Fibroblast of mammary gland (primary cell): ENCODE measurements at places on chromosomes 1 and 21.
A peak's percentile ranks its signal among the peaks of the same experiment; 100 is the strongest.

- DNase-seq: peak; percentile 56
Observed at GRCh38 chr1:175073061-175073460, 5.4 kb downstream of the TNN start.

GRCh38 chr1:151714820-151715725, 1.5 kb downstream of the CELF3 start:
- DNase-seq: no peak

- DNase-seq: no peak
Observed at GRCh38 chr1:168441745-168442144, 102.1 kb downstream of the XCL2 start.

DNA sequence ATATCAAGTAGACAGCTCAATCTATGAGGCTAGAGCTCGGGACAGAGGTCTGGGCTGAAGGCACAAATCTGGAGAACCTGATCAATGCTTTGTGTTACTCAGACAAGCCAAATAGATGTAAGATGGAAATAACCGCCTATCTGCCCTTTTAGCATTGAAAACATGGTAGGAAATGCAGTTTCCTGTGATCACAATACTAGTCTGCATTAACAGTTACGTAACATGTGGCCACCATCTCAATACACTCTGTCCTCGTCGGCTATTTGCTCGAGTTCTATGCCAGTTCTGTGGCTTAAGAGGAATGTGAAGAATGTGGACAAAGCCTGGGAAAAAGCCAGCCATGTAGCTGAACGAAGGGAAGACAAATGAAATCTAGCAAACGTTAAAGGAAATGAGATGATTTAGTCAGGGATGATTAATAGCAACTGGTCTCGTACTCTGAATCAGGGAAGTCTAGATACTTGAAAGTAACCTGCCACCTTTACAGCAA, 73.3 kb downstream of the HSF2BP start:
- peak; percentile 99 for DNase-seq

GRCh38 chr1:85074365-85074964, 26.2 kb upstream of the MCOLN3 start:
- DNase-seq: no peak

DNA sequence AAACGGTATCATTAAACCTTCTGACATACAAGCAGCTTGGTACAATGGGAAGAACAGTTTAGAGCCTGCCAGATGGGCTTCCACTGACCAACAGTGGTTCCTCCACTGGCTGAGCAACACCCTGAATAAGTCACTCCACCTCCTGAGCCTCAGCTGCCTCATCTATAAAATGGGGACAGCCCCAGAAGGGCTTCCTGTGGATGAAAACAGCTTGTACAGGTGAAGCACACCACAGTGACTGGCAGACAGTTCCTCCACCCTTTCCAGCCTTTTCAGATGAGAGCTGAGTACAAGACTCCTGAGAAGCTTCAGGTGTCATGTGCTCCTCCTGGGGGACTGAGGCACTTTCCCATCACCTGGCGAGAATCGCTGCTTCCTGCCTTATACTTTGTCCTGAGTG, 2.1 kb downstream of the CAPZB start:
- no peak for DNase-seq

GRCh38 chr1:184158896-184159681, 107.6 kb downstream of the TSEN15 start:
- peak; percentile 6 for DNase-seq

DNA sequence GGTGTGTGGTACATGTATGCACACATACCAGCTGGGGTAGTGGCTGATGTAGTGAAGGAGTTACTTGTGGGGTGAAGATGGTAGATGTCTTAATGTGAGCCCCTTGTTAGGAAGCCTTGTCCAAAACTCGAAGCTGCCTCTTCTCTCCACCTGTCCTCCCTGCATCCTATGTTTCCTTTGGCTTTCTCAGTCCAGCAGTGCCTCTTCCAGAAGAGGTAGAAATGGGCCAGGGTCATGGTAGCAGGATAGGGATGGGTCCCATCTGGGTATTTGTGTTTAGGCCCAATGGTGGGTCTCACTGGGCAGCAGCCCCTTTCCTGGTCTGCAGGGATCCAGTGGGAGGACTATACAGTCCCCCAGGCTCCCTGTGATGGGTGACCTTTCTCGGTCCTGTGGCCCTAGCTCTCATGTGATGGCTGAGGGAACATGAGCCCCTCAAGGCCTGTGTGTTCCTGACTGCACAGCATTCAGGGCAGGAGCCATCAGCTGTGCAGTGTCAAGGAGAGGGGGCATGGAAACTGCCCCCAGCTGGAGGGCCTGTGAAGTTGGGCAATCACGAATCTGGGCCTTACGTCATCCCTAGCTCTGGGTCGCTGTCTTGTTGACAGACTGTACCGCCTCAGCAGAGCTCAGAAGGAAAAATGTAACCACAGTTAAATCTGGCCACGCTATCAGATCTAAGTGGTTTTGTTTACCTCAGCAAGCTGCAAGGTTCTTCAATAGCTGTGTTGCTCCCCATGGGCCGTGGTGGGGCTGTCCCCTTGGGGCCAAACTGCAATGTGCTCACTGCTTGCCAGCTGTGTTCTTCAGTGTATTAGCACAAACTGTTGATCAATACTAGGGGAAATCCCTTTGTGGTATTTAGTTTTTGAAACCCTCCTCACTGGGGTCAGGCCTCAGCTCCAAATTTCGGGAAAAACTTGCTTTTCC, 82.7 kb downstream of the NOS1AP start:
- peak; percentile 89 for DNase-seq

DNA sequence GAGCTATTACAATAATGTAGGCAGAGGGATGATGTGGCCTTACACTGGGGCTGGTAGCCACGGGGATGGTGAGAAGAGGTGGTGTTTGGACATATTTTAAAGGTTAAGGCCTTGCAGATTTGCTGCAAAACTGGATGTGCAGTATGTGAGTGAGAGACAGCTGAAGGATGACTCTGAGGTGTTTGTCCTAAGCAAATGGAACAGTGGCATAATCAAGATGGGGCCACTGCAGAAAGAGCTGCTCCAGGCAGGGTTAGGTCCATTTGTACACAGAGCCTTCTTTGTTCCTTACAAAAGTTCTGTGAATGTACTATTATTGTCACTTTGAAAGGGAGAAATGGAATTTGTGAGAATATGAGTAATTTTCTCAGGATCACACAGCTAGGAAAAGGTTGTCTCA, 220.4 kb upstream of the ZP4 start:
- no peak for DNase-seq

DNA sequence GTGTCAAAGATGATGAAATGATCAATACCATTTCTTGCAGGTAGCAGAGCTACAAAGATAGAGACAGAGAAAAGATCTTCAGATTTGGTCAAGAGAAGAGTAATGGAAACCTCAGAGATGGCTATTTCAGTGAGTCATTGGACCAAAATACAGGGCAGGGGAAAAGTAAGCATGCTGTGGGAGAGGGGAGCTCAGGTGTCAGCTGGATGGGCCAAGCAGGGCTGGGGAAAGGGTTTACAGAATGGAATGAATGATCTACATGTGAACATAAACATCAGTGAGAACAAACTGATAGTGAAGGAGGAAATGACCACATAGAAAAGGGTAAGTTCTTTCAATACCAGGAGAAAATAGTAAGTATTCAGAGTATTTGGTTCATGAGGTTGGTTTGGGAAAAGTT, 61.4 kb upstream of the CNN3 start:
- DNase-seq: no peak

- no peak for DNase-seq
Observed at GRCh38 chr1:208339911-208340310, 95.7 kb upstream of the PLXNA2 start.
